ENCODE measurements at places on chromosomes 5 and 9.

DNA sequence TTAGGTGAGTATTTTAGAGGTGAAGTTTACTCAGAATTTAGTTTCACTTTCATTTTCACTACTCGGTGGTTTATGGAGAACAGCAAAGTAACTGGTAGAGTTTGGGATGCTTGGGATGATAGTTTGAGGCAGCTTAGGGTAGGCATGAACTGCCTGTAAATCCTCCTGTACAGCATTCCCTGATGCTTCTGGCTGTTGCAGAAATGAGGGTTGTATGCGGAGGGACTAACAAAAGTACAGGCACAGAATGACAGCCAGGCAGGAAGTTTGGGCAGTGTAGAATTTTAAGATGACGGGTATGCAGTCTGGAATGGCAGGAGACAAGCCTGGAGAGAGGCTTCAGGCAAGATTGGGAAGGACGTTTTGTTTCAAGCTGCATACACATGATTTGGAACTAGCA lies 48.0 kb upstream of the FAM120AOS start:
- DNase-seq: no peak

- DNase-seq: no peak
These were observed 8.4 kb downstream of the PTGES2 start for GRCh38 chr9:128118971-128119665.

DNA sequence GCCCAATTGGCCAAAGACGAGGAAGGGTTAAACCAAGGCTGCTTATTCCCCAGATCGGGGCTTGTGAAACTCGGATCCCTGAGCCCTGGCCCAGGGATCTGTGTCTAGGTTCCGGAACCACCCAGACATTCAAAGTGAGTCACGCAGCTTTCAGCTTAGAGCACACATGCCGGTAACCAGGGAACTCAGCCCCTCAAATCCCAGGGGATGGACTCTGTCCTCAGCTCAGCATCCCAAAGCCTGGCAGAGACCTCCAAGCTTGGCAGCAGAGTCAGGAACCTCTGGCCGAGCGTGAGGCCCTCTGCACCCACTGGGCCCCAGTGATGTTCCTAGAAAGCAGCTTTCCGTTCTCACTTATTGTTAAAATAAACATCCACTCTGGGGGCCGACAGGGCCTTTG lies 5.1 kb downstream of the PNPLA7 start:
- no peak for DNase-seq

DNA sequence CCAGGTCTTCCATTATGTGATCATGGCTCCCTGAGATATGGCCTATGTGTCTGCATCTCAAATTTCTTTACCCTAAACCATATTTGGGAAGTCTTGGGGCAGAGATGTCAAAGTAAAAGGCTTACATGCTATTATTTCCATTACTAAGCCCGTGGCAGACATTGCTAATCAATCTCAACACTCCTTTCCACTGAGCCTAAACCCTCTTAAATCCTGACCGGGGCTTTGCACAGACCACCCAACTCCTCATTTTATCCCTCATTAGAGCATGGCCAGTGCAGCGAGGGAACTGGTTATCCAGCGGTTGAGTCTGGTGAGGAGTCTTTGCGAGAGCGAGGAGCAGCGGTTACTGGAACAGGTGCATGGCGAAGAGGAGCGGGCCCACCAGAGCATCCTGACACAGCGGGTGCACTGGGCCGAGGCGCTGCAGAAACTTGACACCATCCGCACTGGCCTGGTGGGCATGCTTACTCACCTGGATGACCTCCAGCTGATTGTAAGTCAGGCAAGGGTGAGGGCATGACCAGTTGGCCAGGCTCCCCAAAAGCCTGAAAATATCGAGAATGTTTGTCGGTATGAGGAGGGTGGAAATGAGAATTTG lies 11.0 kb downstream of the BSPRY start:
- DNase-seq: no peak

- no peak for DNase-seq
These were observed 150.9 kb downstream of the BRINP1 start for GRCh38 chr9:119218293-119218692.

All from stimulated activated CD8-positive, alpha-beta memory T cell treated with anti-CD3 and anti-CD28 coated beads, Interleukin-2, amount 100 ng/mL, for 1 hour (primary cell).